ENCODE measurements at places on chromosomes 1 and 21.

DNA sequence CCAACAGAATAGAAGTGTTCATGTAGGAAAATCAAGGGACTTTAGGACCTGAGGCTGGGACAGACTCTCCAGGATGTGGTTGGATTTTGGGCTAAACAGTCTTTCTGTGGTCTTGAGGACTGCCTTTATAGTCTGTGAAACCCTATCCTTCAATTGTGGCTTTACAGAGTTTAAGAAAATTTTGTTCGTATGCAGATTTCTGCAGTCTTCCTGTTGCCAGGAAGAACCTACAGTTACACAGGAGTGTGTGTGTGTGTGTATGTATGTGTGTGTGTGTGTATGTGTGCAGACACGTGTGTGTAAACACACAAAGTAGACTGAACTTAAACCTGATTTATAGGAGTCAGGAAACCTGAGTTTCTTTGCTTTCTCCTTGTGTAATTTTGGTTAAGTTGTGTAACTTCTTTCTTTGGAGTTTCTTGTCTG lies 22.8 kb downstream of the NEK7 start:
- no peak for DNase-seq

- no peak for DNase-seq
These were observed 292.8 kb upstream of the VAMP3 start for GRCh38 chr1:7478142-7478790.

GRCh38 chr1:51518033-51518585 lies 957 bp downstream of the EPS15 start:
- DNase-seq = peak; percentile 12

GRCh38 chr1:229803626-229804217 lies 177.7 kb downstream of the URB2 start:
- DNase-seq = no peak

DNA sequence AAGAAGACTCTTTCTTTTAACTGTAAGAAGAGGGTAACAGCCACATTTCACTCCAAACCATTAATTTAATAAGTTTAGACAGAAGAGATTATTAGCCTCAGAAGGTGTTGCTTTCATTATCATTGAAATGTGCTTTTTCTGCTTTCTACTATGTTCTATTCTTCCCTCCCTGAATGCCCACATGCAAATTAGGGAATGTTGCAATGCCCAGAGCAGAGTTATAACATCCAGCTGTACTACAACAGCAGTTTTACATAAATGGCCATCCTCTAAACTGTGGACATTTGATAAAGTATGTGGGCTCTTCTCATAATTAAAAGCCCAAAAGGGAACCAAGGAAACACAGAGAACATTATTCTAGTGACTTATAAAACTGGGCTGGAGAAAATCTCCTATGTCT lies 82.2 kb upstream of the SOD1 start:
- DNase-seq = no peak

GRCh38 chr1:176643536-176643935 lies 180.6 kb downstream of the PAPPA2 start:
- no peak for DNase-seq

- DNase-seq = no peak
These were observed 402.2 kb downstream of the SMYD3 start for GRCh38 chr1:246104927-246105326.

- DNase-seq = no peak
These were observed 65.5 kb upstream of the CR1L start for GRCh38 chr1:207579436-207579799.

DNA sequence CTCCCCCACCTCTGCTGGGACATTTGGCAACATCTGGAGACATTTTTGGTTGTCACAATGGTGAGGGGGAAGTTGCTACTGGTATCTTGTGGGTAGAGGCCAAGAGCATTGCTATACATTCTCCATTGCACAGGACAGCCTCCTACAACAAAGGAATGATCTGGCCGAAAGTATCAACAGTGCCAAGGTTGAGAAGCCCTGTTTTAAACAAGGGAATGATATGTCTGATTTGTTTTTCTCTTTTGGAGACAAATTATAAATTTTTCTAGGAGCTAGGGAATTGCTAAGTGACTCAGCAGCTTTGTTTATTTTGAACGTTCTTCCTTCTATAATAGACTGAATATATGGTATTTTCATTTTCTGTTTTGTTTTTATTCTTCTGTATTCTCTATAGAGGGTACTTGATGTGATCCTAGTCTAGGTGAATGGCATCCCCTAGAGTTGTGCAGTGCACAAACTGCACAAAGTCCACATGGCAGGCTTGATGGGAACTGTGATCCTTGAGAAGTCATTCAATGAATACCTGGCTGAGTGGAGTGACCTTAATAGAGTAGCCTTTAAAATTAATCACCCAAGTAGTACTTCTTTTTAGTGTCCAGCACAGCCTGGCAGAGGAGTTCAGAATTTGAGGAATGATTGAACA lies 288.6 kb upstream of the USP24 start:
- DNase-seq = no peak

GRCh38 chr1:117093091-117093534 lies 28.4 kb downstream of the TRIM45 start:
- DNase-seq = no peak

DNA sequence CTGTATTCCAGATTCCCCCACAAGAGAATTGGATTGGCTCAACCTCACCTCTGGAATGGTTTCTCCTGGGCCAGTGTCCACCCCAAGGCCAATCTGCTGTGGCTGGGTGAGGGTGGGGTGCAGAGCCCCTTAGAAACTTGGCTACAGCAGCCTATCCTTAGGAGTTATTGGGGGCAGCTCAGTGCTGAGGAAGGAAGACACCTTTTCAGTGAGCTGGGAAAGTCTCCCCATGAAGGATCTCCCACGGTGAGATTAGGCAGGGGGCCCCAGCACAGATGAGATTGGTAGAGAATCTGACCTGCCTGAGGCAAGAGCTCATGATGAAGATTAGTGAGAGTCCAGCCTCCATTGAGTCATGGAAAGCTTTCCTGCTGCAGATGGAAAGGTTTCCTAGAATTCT lies 78.4 kb downstream of the CCDC185 start:
- no peak for DNase-seq

GRCh38 chr1:53286955-53287354 lies 40.9 kb downstream of the LRP8 start:
- DNase-seq = no peak

GRCh38 chr1:27357281-27358037 lies 9.3 kb downstream of the MAP3K6 start:
- peak; percentile 77 for DNase-seq

- no peak for DNase-seq
These were observed 94.2 kb downstream of the ARHGEF10L start for GRCh38 chr1:17633654-17634053.

GRCh38 chr1:170967042-170967910 lies 31.9 kb downstream of the MROH9 start:
- peak; percentile 1 for DNase-seq

- no peak for DNase-seq
These were observed 2.5 kb downstream of the WNT3A start for GRCh38 chr1:228009116-228009827.

DNA sequence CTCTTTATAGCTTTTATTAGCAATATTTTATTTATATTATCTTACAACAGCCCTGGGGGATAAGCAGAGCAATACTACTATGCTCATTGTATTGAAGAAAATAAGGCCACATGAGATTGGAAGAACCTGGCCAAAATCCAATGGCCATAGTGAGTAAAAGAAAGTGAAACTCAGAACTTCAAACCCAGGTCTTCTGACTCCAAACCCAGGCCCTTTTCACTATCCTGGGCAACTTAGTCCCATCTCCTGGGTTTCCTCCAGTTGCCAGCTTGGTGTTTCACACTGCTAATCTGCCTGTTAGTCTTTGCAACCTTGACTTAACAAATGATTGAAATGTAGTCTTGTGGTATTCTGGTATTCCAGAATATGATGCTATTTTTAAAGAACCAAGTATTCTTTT lies 22.4 kb upstream of the EXO1 start:
- no peak for DNase-seq

DNA sequence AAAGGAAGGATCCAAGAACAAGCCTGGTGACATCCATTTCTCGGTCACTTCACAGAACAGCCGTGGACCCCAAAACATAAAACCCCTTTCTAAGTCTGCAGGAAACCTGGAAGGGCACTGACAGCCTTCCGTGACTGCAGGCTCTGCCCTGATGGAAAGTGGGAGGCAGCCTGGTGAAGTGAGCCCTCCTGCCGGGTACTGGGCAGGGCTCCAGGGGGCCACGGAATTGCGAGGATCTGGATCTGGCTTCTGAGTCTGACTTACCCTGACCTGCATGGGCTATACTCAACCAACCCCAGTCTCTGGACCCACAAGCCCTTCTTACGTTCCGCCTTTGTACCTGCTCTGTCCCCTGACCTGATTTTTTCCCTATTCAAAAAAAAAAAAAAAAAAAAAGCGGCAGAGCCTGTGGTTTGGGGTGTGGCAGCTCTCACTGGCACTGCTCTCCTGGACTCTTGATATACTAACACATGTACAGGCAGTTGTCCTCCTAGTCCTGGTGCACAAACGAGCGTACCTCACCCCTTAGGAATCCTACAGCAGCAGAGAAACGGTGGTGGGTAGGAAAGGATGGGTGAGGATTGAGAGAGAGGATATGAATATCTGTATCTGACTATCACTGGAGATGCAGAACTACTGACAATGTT lies 82.9 kb downstream of the BEND5 start:
- no peak for DNase-seq

DNA sequence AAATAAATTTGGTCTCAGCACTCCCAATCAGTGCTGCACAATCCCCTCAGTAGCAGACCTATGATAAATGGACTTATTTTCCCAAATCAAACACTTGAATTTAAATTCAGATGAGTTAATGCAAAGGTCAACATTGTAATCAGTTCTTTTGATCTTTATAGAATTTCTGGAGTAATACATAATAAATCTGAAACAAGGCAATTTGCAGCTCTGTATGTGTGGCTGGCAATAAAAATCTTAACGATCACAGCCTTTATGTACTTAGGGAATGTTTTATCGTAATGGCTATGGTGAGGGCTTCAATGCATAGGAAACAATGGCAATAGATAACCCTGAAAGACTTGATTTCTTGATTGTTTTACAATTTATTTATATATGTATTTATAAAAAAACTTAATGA lies 91.4 kb downstream of the GPATCH2 start:
- DNase-seq = no peak

DNA sequence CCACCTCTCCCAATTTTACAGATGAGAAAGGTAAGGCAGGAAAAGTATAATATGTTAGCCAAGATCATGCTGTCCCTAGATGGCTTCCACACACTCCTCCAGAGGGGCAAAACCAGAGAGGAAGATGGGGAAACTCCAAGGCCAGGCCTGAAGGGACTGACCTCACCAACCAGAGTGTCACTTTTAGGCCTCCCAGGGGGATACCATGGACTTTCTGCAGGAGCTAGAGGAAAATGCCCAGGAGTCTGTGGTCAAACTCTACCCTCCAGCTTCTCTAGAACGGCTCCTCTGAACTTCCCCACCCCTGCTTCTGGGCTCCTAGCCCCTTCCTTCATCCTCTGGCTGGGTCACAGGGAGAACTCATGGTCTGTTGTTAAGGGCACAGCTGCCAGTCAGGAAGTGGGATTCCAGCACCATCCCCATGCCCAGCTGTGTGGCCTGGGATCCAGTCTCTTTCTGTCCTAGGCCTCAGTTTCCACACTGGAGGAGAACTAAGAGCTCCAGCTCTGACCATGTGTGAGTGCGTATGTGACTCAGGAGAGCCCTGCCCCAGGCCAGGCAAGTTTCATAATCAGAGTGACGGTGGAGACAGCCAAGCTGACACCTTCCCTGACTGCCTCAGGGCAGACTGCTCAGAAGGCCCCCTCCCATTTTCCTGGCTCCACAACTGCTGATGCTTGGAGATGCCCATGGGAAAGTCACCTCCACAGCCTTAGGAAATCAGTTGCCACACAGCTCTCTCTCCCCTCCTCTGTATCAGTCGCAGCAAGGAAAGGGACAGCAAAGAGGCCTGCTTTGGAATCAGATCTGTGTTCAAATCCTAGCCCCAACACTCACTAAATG lies 1.9 kb downstream of the IGSF8 start:
- no peak for DNase-seq

DNA sequence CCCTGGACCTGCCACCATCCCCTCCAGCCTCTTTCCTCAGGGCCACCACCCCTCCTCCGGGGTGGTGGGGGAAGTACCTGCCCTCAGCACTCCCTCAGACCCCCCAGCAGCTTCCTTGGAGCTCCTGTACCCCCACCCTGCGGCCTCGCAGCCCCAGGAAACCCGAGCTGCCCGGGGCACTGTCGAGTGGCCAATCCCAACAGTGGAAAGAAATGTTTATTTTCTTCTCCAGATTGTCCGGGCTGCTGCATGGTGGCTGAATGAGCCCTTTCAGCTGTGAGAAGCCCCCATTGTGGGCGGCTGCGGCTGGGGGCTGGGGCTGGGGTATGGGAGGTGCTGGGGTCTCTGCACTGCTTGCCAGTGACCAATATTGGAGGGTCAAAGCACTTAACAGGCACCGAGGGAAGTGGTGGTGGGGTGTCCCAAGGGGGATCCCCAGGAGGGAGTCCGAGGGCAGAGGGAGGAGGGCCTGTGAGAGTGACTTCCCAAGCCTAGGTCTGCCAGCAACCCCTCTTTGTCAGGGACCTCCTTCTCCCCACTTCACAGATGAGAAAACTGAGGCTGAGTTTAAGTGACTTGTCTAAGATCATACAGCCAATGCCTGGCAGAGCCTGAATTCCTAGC lies 25.2 kb downstream of the RUNX3 start:
- no peak for DNase-seq

- no peak for DNase-seq
These were observed 74.9 kb downstream of the MIS18A start for GRCh38 chr21:32203877-32204480.

DNA sequence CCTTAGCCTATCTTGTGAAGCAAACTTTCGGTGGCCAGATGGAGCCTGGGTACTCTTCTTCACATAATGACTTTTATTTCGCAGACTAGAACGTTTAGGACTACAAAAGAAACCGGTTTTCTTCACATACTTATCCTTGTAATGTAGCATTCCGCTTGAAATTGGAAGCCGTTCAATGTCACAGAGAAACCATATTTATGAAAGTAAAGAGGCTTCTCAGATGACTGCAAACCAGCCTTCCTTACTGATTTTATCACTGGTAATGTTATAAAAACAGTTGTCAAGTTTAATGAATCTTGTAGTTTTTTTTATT lies 94.1 kb downstream of the PPIAL4G start:
- no peak for DNase-seq

DNA sequence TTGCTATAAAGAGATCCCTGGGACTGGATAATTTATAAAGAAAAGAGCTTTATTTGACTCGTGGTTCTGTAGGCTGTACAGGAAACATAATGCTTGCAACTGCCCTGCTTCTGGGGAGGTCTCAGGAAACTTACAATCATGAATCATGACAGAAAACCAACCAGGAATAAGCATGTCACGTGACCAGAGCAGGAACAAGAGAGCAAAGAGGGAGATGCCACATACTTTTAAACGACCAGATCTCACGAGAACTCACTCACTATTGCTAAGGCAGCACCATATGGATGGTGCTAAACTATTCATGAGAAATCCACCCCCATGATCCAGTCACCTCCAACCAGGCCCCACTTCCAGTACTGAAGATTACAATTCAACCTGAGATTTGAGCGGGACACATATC lies 49.8 kb upstream of the RCC1 start:
- DNase-seq = no peak

GRCh38 chr1:80882553-80882952 lies 918.2 kb upstream of the ADGRL2 start:
- no peak for DNase-seq

GRCh38 chr1:160164121-160164520 lies 12.7 kb downstream of the ATP1A4 start:
- no peak for DNase-seq

All from stimulated activated naive CD4-positive, alpha-beta T cell (primary cell).